ENCODE measurements at places on chromosomes 3 and 15.

DNA sequence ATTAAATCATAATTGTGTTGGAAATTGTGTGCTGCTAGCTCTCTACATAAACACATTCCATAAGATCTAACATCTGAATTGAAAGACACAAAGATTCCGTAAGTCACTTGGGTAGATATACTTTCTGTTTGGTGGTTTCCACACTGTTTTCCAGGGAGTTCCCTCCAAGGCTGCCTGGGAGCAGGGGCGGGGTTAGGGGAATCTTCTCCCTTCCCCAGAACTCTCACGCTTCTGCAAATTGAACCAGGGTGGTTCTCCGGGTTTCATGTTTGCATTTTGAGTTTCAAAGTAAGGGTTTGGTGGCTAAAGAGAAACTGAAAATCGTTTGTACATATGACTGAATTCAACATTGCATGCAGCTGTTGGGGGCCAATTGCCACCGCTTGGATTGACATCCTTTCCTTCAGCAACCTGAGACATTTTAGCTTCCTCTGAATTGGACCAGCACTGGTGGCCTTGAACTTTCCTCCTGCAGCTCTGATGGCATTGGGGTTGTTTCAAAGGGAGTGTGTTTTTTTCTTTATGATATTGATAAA lies 192.7 kb upstream of the FEZF2 start:
- DNase-seq = no peak

DNA sequence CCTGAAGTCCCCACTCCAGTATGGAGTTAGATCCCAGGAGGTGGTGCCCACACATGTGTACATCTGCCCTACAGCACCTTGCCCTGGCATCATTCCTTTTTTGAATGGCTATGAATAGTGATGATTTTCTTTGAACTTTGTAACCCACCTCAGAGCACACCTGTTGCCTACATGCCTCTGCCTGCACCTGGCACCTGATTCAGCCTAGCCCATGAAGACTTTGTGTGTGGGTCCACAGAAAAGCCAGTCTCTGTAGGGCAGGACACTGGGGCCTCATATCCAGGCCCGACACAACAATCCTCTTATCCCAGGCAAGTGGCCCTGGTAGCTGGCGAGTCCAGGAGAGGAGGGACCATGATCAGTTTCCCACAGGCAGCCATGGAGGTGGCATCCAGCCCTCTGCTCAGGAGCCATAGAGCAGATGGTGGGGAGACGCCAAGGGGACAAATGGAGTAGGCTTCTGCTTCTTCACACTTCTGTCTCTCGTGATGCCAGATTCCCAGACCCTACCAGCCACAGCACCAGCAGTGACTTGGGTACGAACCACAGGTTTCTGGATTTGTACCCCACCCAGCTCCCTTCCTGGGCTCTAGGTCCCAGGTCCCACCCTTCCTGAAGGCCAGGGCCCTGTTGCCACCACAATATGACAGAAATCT lies 230.7 kb downstream of the UACA start:
- DNase-seq = no peak

- no peak for DNase-seq
These were observed 53.9 kb downstream of the ROPN1B start for GRCh38 chr3:126022741-126023359.

DNA sequence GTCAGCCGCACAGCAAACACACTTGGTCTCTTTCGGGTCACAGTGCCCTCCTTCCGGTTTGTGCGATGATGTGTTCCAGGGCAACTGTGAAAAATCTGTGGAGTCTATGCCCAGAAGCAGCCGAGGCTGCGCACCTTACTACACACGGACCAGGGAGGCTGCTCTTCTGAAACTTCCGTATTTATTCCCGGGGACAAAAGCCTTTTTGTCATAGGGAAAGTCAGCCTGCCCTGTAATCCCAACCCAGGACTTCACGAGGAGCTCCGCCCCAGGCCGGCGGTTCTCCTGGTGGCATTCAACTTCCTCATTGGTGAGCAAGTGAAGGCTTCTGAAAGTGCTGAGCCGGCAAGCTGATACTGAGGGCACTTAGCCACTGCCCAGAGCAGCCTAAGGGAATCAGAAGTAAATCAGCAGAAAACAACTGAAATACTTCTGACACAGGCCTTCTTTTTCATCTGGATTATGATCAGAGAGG lies 126.5 kb downstream of the FMN1 start:
- DNase-seq = peak; percentile 97

GRCh38 chr15:54790693-54791092 lies 406.0 kb downstream of the RSL24D1 start:
- DNase-seq = no peak

- no peak for DNase-seq
These were observed 40.2 kb upstream of the GOLGA8J start for GRCh38 chr15:30042556-30042955.

DNA sequence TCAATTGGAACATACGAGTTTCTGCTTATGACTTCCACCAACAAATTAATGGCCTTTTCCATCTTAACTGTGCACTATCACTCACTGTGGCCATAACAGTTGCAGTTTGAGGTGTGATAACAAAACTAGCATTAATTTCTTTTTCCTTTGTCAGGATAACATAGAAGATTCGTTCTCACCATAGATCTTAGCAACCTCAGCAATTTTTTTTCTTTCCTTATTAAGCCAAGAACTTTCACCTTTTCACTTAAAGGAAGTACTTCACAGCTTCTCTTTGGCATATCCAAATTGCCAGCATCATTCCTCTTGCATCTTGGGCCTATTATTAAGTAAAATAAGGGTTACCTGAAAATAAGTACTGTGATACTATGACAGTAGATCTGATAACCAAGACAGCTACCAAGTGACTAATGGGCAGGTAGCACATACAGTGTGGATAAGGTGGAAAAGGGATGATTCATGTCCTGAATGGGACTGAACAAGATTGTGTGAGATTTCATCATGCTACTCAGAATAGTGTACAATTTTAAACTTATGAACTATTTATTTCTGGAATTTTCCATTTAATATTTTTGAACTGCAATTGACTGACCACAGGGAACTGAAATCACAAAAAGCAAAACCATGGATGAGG lies 46.6 kb downstream of the CEP70 start:
- DNase-seq = no peak

DNA sequence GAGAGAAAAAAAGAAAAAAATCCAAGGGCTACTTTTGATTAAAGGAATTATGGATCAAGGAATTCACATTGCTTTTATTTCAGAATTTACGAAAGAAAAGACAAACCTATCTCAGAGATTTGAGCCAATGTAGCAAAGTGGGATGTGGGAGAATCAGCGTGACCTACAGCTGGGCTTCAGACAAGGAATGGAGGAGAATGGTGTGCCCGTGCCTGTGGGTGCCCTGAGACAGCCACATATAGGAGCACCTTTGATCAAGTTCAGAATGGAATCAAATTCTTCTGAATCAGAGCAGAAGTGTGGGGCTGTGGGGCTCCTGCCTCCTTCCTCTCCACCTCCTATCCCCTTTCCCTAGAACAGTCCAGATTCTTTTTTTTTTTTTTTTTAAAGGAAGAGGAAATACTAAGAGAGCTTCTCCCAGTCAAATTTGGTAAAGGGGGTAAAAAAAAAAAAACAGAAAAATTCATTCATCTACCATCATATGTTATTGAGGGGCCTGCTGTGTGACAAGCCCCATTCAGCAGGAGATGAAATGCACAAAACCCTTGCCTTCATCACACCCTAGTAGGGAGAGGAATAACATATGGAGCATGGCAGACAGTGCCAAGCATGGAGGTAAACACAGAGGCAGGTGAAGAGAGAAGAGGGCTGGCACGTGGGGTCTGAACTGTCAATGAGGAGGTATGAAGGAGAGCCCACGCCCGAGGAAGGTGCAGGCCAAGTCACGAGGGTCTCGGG lies 25.0 kb upstream of the MUSTN1 start:
- no peak for DNase-seq

DNA sequence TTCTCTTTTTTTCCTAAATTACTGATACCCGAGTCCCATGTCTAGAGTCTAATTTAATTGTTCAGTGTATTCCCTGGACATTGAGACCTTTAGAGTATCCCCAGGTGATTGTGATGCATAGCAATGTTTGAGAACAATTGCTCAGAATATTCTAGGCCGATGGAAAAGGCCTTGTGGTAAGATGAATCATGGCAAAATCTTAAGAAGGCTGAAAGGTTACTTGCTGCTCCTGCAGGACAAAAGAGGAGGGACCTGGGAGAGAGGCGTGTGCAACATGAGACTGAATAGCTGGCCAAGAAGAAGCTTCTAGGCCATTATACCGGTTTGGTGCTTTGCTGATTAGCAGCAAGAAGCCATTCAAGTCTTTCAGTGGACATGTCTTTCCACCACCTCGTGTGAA lies 256.6 kb downstream of the ROBO2 start:
- no peak for DNase-seq

- DNase-seq = no peak
These were observed 109.3 kb upstream of the MME start for GRCh38 chr3:154970797-154971196.

GRCh38 chr3:127037021-127037400 lies 54.1 kb downstream of the PLXNA1 start:
- DNase-seq = no peak

DNA sequence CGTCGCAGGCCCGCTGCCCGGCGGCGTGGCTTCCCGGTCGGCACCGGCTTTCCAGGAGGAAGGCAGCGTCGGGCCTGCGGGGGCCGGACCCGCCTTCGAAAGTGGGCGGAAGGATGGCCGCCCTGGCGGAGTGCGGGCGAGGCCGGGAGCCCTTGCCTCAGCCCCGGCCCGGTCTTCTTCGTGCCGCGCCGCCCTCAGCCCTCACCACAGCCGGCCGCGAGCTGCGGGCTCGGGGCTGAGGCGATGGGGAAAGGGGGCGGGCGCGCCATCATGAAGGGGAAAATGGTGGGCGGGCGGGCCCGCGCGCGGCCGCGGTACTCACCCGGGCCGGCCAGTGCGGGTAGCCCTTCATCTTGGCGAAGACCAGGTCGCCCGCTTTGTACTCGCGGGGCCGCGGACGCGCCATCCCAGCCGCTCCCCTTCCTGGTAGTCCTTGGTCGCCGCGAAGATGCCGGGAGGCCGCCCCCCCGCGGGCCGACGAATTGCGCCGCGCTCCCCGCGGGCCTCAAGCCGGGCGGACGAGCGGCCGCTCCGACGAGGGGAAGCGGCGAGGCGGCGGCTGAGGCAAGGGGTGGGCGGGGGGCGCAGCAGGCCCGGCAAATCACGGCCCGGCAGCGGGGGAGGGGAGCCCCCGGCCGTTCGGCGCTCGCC lies 489 bp downstream of the HDGFL3 start:
- peak; percentile 19 for DNase-seq

DNA sequence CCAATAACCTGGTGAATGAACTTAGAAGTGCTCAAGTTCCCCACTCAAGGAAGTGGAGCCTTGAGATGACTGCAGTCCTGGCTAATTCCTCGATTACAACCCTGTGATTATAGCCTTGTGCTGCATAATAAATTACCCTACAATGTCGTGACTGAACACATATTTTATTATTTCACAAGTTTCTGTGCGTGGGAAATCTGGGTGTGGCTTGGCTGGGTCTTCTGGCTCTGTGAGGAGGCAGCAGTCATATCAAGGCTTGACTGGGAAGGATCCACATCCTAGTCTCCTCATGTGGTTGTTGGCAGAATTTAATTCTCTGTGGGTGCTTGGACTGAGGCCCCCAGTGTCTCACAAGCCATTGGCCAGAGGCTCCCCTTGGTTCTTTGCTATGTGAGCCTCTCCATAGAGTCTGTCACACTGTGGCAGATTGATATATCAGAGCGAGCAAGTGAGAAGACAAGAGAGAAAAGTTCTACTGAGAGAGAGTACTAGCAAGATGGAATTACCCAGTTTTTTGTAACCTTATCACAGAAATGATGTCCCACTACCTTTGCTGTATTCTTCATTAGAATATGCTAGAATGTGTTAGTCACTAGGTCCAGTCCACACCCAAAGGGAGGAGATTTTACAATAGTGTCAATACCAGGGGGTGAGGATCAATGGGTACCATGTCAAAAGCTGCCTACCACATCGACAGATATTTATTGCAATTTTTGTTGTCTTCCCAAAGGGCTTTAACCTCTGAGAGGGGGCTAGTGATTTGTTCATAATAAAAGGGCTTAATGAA lies 102.8 kb upstream of the TBC1D5 start:
- DNase-seq = no peak

GRCh38 chr15:52653431-52653964 lies 25.7 kb downstream of the ATOSA start:
- DNase-seq = no peak

- no peak for DNase-seq
These were observed 111.9 kb downstream of the ETFA start for GRCh38 chr15:76199106-76200082.

DNA sequence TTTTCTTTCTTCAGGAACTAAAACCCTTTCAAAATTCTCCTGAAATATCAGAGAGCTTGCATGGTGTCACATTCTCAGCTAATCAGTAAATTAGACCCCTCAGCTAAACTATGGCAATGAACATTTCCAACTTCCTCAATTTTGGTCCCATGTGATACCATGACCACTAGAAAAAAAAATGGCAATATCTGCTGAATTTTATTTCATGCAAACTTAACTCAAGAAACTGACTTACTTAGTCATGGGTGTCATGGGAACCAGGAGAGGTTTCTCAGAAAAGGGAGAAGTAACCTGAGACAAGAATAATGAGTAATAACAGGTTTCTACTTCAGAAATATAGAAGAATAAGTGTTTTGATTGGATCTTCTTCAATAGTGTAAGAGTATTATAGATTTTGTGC lies 784.6 kb upstream of the ALCAM start:
- DNase-seq = no peak

- DNase-seq = no peak
These were observed 362.7 kb upstream of the CFAP20DC start for GRCh38 chr3:59412516-59412915.

DNA sequence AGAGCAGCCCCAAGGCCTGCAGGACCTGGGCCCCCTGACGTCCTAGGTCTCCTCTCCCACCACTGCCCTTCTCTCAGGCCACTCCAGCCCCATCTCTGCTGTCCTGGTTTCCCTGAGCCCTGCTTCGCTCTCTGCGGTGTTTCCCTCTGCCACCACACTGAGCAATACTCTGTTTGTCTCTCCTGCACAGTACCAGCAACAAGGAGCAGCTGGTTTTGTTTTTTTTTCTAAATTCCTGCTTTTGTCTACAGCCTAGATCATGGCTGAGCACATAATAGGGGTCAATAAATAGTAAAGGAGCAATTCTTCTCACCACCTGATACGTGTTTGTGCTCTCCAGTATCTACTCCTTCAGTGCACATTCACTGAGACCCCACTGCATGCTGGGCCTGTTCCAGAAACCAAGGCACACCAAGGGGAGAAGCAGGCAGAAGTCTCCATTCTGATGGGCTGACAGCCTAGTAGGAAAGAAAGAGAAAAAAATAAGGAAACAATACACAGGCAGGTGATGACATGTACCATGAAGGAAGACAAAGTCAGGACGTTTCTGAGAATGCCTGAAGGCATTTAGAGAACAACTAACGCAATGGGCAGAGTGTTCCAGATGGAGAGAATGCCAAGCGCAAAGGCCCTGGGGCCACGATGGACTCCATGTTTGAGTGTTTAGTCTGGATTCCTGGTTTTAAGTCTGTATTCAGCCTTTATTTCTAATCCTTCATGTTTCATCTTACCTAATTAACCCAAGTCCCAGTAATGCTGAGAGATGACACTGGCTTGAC lies 6.0 kb upstream of the ACAD9 start:
- DNase-seq = no peak

Data from foreskin melanocyte (primary cell).